ENCODE measurements at places on chromosomes 12 and 14. TPM values are rescaled to one million over a fixed set of nuclear protein-coding genes. Genes with fewer than 3 reads are reported as not detected.

The RASAL1 gene
- total RNA-seq: 0.27 TPM

The KCNJ8 gene
- total RNA-seq: 14.7 TPM

The EEF1AKMT3 gene
- total RNA-seq: 6.8 TPM

The IL26 gene
- not detected for total RNA-seq

DNA sequence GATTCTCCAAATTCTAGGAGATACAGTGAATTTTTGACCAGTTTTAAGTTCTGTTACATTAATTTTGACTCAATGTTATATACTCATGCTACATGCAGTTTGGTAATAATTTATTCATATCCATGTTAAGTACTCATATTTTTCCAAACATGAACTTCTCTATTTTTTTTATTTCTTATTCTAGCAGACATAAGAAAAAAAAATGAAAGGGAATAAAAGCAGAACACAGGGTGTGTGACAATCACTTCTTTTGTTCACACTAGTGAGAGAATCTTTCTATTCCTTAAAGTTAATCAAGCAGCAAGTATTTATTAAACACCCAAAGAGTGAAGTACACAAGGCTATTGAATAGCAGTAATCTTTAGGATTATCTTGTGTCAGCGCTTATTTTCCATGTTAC lies 171.1 kb upstream of the ATP2B1 start:
- DNase-seq: no peak

GRCh38 chr12:132441871-132442863 lies 47.8 kb upstream of the FBRSL1 start:
- DNase-seq: no peak

- DNase-seq: no peak
Measured at GRCh38 chr14:54975856-54976255, 51.0 kb downstream of the WDHD1 start.

- no peak for DNase-seq
Measured at GRCh38 chr14:105701456-105702274, 175.3 kb downstream of the TMEM121 start.

DNA sequence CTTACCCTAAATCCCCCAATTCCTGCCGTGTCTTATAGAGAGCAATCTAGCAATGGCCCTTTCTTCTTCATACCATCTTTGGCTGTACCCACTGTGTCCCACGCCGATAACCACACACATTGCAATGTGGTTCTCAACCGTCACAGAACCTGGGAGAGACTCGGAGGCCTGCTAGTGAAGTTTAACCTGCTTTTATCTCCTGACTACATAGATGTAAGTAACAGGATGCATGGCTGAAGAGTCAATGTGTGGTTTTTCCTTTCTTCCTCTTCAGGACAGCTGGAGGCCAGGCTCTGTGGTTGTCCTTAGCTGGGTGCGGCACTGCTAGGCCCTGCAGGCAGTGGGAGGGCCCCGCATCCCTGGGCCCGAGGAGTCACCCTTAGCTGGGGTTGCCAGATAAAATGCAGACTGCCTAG lies 51.3 kb downstream of the ZNF664 start:
- DNase-seq: no peak

DNA sequence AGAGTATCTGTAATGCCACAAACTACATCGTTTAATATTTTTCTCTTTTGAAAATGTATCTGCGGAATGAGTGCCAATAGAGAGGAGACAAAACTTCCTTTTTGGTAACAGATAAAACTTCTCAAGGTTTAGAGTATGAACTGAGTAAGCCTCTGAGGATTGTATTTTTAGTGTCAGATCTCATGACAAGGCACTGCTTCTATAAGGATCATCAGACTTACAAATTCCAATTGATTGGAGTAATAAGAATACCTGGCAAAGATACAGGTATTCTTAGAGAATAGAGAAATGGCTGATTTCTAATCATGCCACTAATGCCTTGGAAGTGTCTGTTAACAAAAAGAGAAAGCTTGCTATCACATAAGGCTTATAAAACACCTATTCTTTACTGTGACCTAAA lies 45.3 kb downstream of the SLC35F4 start:
- no peak for DNase-seq

DNA sequence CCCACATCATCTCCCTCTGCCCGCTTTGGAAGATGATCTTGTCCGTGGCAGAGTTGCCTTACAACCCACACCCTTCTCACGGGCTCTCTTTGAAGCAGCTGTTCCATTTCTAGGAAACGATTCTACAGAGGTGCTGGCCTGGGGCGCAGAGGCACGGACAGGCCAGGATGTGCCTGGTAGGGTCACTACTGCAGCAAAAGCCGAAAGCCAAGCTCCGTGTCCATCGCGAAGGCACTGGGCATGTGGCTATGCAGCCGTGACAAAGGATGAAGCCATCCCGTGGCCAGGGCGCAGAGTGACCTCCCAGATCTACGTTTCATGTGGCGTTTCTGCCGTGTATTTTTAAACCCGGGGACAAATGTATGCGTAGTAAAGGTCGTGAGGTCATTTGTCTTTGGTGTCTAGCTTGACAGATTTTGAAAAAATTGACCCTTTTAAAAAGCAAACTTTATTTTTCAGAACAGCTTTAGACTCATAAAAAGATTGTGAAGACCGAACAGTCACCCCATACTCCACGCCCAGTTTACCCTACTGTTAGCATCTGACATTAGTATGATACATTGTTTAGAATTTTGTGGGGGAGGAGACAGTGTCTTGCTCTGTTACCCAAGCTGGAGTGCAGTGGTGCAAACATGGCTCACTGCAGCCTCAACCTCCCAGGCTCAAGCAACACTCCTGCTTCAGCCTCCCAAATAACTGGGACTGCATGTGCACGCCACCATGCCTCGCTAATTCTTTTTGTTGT lies 40.4 kb upstream of the NCOR2 start:
- DNase-seq: no peak

GRCh38 chr14:31405599-31406232 lies 14.6 kb downstream of the HEATR5A start:
- no peak for DNase-seq

The REM2 gene
- total RNA-seq: 1.1 TPM

- no peak for DNase-seq
Measured at GRCh38 chr14:40252817-40253447, 820.7 kb upstream of the FBXO33 start.

DNA sequence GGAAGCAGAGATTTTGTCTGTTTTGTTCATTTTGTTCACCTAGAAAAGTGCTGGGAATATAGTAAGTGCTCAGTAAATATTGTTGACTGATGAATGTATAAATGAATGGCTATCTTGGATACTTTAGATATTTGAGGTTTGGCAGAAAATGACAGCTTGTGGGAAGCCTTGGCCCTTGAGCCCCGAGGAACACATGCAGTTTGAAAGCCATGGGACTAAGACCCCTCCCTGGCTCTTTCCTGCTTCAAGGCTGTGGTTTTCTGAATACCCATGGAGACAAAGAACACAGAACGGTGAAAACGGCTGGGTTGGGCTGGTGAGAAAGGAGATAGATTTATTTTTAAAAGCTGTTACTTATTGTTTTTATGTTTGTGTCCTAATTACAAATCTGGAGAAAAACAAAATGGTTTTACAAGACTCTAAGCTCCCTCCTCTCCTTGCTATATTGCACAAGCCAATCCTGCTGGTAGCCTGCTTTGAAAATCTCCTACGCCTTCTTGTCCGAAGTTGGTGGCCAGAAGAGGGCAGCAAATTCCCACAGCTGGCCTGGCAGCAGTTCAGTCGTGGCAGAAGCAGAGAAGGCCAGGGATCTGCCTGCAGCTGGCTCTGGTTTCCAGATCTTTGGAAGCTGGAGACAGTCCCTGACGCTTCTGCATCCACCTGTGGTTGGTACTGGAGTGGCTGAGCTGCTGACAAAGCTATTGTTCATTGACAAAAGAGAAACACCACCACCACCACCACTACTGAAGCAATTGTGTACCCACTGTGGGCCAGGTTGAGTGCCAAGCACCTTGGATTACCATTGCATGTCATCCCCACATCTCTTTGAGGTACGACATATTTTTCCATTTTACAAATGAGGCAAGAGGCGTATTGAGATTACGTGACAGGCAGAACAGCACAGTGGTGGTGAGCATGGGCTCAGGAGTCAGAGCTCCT lies 5.2 kb upstream of the KRT85 start:
- DNase-seq: no peak

GRCh38 chr14:52781629-52782028 lies 9.8 kb downstream of the GNPNAT1 start:
- DNase-seq: no peak

DNA sequence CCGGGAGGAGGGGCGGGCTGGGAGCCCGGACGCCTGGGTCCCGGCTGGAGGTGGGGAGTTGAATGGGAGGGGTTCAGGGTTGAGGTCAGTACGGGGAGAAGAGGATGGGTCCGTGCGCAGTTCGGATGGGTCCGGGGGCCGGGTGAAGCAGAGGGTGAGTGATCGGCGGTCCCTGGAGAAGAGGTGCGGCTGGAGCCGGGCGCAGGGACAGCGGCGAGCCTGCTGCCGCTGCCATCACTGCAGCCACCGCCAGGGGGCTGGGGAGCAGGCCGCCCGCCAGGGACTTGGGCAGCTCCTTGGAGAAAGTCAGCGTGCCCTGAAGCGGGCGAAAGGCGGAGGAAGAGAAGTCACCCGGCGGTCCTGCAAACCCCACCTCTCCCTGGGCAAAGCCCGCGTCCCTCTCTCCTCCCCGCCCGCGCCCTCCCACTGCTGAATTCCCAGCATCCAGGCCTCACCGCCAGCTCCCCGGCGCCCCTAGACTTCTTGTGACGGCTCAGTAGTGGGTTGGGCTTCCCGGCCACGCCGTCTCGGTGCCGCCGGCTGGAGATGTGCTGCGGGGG lies 6.0 kb upstream of the GPR84 start:
- peak; percentile 95 for DNase-seq

The AMN gene
- 56.6 TPM for total RNA-seq

DNA sequence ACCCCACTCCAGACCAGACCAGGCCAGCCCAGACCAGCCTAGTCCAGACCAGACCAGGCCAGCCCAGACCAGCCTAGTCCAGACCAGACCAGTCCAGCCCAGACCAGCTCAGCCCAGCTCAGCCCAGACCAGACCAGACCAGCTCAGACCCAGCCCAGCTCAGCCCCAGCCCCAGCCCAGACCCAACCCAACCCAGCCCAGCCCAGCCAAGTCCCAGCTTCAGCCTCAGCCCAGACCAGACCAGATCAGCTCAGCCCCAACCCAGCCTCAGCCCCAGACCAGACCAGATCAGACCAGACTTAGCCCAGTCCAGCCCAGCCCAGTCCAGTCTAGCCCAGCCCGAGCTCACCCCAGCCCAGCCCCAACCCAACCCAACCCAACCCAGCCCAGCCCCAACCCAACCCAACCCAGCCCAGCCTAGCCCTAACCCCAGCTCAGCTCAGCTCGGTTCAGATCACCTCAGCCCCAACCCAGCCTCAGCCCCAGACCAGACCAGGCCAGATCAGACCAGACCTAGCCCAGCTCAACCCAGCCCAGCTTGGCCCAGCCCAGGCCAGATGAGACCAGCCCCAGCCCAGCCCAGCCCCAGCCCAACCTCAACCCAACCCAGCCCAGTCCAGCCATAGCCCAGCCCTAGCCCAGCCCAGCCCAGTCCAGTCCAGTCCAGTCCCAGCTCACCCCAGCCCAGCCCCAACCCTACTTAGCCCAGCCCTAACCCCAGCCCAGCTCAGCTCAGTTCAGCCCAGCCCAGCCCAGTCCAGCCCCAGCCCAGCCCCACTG lies 204.7 kb downstream of the BCL11B start:
- no peak for DNase-seq

GRCh38 chr12:70883855-70884254 lies 36.7 kb downstream of the PTPRR start:
- no peak for DNase-seq

The NEMP1 gene
- total RNA-seq: 13.6 TPM

The KIF21A gene
- total RNA-seq: 24.1 TPM

DNA sequence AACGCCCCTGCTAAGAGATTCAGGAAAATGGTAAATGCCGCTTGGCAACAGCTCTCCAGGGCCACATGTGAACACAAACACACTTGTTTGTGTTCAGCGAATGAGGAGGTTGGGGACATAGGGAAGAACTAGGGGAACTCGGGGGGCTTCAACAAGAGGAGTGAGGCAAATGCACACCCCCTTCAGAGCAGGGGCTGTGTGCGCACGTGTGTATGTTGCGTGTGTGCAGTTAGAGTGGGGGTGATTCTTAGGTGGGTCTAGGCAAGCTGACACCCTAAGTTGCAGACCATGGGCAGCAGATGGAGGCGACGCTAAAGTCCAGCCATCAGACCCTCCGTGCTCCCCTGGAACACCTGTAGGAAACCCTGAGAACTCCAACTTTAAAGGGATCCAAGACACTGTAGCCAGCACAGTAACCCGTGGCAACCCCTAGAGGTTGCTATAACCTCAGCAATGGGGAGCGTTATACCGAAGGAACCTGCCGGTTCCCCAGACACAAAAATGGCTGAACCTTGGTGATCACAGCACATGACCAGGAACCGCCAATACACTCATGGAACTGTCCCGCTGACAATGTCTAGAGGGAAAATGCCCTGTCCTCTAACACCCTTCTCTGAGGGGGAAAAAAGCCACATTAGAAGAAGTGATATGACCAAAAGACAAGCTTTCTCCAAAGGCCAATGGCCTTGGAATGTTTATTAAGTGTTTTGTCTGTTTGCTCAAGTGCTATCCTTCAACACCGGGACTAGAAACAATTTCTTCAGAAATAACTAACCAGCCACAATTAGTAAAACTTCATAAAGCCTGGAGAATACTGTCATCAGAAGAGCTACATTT lies 86.5 kb upstream of the CEP83 start:
- DNase-seq: no peak

- no peak for DNase-seq
Measured at GRCh38 chr12:26754148-26754547, 78.8 kb downstream of the ITPR2 start.

GRCh38 chr12:122350141-122350848 lies 72.2 kb downstream of the CLIP1 start:
- DNase-seq: peak; percentile 34

The SDR9C7 gene
- not detected for total RNA-seq

GRCh38 chr12:91327131-91327530 lies 144.5 kb upstream of the DCN start:
- no peak for DNase-seq

DNA sequence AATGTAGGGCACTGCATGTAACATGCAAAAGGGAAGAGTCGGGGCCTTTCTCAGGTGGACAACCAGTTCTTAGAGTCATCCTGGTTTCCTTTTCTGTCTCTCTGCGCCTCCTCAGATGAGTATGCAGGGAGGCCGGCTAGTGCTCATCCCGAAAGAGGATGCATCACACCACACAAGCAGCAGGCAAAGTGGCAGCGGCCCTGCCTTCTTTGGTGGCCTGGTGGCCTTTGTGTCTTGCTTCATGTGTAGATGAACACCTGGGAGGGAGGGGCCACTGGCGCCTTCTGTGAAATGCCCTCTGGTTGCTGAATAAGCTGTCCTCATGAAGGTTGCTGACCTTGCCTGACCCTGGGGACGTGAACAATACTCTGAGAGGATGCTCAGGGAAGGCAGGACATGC lies 18.0 kb downstream of the SLC24A4 start:
- DNase-seq: no peak

DNA sequence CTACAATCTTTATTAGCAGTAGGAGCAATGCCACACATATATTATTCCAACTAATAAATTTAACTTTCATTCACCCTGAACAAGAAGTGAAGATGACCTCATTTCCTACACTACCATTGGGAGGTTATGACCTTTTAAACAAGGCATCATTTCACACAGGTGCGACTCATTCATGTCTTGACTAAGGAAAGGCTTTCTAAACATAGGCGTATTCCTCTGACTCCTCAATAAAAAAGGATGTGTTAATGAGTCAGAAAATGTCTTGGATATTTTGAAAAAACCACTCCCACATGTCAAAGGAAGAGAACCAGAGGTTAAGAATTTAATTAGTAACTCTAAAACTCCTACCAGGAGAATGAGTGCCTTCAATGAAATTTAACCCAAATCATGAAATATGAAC lies 115.2 kb downstream of the PRICKLE1 start:
- no peak for DNase-seq

The GPN3 gene
- 5.2 TPM for total RNA-seq
